ENCODE measurements at places on chromosomes 3 and 15.

GRCh38 chr3:182957226-182957625 lies 23.1 kb downstream of the DCUN1D1 start:
- no peak for DNase-seq

GRCh38 chr3:159855599-159856346 lies 132.9 kb upstream of the IL12A start:
- no peak for DNase-seq

DNA sequence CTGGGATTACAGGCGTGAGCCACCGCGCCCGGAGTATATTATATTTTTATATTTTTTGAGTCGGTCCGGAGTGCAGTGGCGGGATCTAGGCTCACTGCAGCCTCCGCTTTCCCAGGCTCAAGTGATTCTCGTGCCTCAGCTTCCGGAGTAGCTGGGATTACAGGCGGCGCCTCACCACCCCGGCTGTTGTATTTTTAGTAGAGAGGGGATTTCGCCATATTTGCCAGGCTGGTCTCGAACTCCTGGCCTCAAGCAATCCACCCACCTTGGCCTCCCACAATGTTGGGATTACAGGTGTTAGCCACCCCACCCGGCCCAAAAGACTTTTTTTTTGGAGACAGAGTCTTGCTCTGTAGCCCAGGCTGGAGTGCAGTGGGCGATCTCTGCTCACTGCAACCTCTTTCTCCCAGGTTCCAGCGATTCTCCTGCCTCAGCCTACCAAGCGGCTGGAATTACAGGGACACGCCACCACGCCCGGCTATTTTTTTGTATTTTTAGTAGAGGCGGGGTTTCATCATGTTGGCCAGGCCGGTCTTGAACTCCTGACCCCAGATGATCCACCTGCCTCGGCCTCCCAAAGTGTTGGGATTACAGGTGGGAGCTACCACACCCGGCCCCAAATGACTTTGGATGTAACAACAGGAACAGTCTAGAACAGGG lies 1.0 kb downstream of the ZNF589 start:
- DNase-seq = peak; percentile 64

GRCh38 chr15:100061944-100062343 lies 279.8 kb downstream of the ADAMTS17 start:
- no peak for DNase-seq

GRCh38 chr15:35170207-35170606 lies 85.1 kb upstream of the NANOGP8 start:
- DNase-seq = no peak

DNA sequence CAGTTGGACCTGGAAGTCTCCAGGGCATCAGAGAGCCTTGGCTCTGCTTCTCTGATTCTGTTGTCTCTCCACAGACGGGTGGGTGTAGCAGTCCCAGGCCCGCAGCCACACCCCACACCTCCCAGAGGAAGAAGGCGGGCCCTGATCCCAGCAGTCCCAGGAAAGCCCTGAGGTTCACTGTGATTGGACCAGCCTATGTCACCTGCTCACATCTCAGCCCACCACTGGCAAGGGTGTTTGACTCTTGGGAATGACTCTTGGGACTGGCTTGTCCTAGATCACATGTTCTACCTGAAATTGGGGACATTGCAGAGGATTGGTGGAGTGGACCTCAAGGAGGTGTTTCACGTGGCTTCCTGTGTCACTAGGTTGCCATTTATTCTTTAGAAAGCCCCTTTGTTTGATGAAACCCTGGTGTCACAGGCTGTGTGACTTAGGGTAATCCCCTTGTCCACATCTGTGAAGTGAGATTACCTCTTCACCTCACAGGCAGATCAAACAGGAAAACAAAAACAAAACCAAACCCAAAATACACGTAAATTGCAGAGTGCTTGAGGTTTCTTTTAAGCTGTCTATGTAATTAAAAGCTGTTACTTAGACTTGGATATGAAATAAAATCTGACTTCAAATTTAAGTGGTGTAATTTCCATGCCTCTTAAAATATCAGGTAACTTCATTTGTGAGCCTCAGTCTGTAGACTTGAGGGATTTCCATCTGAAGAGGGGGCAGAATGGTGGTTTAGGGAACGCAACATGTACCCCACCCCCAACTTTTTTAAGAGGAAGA lies 26.7 kb downstream of the FLNB start:
- no peak for DNase-seq

DNA sequence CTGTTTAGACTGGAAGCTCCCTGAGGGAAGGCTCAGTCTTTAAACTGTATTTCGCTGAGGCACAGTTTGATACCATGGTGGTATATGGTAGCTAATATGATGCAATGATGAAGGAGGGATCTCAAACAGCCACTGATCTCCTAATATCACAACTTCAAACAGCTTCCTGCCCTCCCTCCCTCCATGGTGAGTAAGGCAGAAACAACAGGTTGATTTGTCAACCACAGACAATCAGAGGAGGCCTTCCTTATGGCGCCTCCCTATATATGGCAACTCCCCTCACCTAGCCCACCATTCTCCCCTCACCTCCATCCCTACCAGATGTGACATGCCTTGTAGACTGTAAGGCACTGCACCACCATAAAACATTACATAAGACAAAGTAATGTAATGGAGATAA lies 316.5 kb upstream of the ICE2 start:
- DNase-seq = no peak

DNA sequence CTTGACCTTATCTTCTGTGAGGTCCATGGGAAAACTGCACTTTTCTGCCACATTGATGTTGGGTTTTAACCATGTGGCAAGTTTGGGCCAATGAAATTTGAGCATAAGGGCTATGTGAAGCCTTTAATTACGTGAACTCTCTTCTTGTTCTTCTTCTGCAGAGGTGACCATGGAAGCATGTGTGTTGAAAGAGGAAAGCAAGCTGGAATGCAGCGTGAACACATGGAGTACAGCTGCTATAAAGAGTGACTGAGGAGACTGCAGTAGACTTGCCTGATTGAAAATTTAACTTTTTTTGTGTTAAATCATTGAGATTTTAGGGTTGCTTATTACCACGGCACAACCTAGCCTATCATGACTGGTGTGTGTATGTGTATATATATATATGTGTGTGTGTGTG lies 347.3 kb downstream of the ZIC1 start:
- DNase-seq = no peak

- DNase-seq = no peak
Observed at GRCh38 chr15:64502151-64502550, 41.8 kb downstream of the ZNF609 start.

DNA sequence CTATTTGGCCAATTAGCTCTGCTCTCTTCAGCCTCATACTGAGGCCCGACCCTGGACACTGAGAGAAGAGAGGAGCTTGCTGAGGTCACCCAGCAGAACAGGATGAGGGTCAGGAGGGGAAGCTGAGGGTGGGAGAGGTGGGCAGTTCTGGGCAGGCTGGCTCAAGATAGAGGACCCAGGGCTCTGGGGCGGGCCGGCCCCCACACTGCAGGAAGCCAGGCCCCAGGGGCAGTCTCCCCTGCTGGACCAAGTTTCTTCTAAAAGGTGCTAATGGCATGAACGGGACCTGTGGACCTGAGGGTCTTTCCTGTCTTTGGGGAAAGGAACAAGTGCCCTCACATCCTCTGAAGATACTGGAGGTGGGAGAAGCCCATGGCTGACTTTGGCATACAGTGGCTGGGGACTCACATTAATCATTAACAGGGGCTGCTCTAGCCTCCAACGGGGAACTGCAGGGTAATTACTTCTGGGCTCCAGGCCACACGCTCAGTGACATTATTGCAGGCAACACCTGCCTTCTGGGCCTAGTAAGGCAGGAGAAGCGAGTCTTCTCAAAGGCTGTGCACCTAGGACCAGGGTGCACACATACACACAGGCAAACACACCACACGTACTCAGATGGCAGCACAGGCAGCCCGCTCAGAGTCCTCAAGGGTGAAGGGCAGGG lies 10.6 kb downstream of the HCN4 start:
- DNase-seq = no peak

DNA sequence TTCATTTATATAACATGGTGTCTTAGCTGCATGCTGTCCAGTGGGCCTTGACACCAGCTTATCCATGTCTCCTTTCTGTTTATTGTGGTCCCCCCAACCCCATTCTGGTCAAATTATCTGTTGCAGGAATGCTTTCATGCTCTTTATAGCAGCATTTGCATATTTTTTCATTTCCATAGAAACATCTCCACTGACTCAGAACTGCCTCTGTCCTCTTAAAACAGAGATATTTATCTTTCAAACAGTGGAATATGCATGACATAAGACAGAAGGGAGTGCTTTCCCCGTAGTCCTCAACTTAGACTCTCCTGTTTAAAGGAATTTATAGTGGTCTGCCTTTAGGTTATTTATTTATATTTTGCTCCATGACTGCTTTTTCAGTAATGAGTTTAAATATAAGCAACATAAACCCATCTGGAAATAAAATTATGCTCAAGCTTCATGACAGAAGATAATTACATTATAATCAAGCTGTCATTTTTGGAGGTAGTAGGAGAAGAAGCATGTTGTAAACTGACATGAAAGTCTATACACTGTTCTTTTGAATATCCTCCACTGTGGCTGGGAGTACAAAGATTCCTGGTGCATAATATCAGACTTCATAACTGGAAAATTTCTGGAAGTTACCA lies 179.5 kb upstream of the CD96 start:
- no peak for DNase-seq

DNA sequence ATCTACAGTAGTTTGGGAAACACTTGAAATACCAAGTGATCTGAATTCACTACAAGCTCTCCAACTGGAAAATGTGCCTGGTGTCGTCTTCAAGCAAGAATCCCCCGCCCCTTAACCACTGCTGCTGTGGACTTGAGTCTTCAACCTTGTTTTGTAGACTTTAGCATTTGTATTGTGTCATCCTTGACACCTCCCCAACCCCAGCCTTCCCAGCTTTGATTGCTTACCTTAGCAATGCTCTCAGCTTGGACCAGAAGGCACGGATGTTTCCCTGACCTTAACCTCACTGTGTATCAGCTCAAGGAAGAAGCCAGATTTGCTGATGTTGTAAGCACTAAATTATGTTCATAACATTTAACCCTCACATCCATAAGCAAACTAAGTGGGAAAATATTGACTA lies 146.4 kb downstream of the IGF1R start:
- no peak for DNase-seq

DNA sequence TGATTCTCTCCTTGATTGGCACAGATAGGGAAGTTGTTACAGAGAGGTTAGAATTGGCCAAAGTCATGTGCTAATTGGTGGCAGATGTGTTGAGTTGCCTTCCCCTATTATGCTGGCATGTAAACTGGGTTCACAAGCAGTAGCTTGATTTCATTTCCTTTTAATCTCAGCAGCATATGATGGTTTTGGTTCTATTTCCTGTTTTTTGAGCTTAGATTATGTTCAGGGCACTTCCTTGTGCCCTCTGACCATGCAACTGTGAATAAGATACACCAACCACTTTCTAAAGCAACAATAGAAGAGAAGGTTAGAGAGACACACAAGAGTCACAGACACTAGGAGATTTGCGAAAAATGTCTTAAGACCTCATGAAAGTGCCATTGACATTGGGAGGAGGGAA lies 16.5 kb downstream of the HPS3 start:
- no peak for DNase-seq

DNA sequence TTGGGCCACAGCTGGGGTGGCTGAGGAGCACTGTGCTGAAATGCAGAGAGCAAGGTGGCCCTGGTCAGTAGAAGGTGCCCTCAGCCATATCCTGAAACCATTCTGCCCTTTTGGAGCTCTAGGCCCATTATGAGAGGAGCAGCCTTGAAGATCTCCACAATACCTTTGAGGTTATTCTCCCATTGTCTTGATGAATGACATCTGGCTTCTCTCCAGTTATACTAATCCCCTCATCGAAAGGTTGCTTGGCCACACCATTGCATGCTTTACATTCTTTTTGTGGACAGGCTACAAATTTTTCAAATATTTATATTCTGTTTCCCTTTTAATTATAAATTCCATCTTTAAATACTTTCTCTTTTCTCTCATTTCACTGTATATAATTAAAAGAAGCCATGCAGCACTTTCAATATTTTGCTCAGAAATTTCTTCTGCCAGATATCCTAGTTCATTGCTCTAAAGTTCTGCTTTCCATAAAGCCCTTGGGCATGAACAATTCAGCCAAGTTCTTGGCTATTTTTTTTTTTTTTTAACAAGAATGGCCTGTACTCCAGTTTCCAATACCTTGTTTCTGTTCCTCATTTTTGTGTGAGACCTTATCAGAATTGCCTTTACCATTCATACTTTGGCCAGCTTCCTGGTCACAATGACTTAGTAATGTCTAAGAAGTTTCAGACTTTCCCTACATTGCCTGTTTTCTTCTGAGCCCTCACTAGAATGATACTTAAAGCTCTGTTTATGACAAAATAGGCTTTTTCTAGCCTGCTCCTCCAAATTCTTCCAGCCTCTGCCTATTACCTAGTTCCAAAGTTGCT lies 138.9 kb upstream of the SGO1 start:
- no peak for DNase-seq

GRCh38 chr15:99071091-99071680 lies 33.7 kb upstream of the SYNM start:
- peak; percentile 28 for DNase-seq

- no peak for DNase-seq
Observed at GRCh38 chr15:97141360-97141759, 810.9 kb downstream of the NR2F2 start.

GRCh38 chr15:94844198-94844537 lies 612.8 kb downstream of the MCTP2 start:
- DNase-seq = no peak

DNA sequence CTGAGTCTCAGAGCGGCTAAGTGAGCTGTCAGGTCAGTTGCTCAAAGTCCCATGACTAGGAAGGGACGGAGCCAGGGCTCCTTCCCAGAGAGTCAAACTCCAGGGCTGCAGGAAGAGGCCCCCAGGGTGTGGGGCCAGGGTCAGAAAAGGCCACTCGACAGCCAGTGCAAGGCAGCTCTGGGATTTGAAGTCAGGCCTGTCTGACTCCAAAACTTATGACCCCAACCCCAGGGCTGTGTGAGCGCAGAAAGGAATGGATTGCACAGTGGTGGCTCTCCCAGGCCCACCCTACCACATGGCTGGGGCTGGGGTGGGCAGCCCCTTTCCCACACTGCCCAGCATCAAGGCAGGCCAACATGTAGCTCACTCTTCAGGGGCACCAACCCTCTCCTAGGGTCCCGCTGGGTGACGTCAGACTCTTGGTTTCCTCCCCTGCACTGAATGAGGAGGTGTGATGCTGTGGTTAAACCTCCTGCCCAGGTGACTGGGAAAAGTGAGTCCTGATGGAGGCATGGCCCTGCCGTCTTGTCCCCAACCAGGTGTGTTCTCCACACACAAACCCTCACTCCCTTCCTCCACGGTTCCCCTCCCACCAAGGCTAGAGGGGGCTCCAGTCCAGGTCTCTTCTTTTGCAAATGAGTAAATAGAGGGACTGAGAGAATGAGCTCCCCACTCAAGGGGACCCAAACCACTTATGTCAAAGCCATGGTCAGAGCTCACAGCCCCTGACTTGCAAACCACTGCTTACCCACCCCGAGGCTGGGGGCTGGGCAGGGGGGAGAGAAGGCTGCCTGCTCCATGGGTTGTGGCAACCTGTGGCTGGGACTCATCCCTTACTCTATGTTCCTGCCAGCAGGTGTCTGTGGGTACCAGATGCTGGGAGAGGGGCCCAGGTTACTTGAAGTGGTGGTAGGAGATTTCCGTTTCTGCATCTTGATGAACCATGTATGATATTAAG lies 23.8 kb upstream of the CORO2B start:
- DNase-seq = no peak
